ENCODE measurements at places on chromosomes 12 and 14.

DNA sequence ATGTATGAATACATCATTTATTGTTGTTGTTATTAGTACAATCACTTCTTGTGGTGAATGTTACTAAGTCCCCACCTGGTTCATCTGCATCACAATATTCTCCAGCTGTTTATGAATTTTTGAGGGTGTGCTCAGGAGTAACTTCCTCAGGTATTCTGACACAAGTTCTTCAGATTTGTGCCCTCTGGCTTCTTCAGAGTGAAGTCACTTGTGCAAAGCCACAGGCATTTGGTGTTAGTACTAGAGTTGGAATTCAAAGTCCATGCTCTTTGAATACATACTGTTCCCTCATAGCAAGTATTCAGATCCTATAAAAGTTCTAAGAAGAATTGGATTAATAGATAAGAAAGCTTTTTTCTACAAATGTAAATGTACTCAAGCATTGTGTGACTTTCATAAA is 150.3 kb upstream of the AVPR1A start:
- DNase-seq = no peak

DNA sequence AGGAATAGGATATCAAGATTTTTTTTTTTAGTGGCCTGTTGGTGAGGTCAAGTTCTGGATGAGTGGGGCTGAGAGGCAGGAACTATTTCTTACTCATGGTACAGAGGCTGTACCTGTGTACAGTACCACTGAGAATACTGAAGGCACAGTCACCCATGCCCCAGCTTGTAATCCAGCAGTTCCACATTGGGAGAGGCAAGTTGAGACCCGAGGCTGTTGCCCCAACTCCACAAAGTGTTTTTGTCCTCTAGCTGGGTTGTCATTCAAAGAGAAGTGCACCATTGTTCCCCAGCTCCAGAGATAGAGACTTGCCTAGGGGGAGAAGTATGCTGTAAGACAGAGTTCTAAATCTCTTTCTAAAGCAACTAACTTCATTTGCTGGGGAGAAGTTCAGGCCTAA is 38.7 kb downstream of the ARID2 start:
- no peak for DNase-seq

- no peak for DNase-seq
Measured at GRCh38 chr12:12872139-12872933, 19.0 kb upstream of the GPRC5A start.

DNA sequence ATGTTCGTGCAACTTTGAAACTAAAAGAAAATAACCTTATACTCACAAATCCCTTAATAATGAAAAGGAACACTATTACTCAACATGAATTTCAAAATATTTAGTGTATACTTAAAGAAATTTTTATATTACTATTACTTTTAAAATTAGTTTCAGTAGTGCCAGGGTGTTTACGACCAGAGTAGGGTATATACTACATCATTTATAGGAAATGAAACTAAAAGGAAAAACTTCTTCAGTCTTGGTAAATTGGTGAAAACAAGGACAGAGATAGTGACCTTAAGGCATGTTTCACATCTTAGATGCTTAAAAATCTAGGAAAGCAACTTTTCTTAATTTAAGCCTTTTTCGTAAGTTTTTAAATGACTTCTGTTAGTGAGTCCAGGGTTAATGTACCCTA is 4.5 kb downstream of the USP15 start:
- no peak for DNase-seq

DNA sequence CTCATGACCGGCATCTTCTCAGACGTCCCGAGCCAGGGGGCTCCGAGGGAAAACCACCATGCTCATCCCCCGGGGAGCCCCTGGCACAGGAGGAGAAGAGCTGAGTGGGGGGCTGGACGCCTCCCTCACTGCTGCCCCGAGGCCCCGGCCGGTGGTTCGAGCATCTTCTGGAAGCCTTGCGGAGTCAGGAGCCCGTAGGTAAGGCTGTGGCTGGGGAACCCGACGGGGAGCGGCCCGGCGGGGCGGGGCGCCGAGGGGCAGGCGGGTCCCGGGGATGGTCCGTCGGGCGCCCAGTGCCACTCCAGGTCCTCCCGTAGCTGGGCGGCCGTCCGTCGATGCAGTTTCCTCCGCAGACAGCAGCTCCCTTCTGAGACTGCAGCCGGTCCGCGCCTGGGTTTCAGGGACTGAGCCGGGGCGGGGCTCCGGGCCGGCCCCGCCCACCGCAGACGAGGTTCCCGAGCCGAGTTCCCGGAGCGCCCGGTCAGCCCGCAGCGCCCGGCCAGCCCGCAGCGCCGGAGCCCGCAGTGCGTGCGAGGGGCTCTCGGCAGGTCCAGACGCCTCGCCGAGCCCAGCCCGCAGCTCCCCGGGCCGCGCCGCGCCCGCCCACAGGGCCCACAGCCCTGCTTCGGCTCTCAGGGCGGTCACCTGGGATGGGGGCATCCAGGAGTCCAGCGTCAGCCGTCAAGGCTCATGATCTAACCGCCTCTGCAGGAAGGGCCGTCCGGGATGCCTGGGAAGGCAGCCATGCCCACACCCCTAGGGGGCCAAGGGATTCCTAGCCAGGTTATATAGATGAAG is at the start of gene PGF:
PGF (minus strand) TSS at position 369 of the 798 bp plus-strand sequence; CDS start at position 14, 355 bp downstream.
- DNase-seq = peak; percentile 41

DNA sequence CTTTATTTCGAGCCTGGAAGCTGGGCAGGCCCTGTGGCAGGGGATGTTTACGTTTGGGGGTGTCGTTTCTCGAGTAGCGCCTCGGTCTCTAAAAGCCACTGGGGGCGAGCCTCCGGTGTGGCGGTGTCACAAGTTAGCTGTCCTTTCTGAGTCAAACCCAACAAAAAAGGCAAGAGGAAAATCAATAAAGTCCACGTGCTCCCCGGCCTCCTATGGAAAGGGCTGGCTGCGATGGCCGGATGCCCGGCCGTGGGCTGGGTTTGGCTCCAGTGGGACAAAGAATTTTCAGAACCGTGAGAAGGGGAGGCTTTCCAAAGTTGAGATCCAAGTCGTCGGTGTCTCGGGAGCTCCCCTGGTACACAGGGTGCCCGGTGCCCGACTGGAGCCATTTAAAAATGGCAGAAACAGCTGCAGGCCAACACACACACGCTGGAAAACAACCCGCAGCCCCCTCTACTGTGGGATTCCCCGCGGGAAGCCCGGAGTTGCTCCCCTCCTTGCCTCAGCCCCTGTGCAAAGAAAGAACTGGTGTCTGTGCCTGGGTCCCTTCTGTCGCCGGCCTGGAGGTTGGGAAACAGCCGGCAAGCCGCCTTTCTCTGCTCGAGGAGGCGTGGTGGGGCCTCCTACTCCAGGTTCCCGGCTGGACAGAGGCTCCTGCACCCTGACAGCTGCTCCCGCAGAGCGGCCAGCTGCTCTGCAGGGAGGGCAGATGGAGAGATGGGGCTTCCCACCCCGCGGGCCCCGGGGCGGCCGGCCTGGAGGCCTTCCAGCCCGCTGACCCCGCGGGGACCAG is 1.9 kb downstream of the BCL7A start:
- DNase-seq = peak; percentile 53

DNA sequence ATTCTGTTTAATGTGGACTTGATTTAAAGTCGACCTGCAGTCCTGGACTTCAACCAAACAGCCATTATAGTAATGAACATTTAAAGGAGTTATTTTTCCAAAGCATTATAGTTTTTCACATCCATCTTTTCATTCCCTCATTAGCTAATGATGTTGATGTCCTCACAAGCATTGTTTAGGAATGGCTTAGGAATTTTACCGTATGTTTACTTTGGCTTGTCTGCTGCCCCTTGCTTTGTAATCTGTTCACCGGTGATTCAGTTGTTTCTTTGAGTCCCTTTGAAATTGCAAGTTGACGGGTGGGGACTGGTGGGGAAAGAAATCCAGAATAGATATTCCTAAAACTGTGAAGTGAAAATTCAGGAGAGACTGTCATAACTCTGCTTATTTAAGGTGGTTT is 25.4 kb downstream of the PRKCH start:
- no peak for DNase-seq

DNA sequence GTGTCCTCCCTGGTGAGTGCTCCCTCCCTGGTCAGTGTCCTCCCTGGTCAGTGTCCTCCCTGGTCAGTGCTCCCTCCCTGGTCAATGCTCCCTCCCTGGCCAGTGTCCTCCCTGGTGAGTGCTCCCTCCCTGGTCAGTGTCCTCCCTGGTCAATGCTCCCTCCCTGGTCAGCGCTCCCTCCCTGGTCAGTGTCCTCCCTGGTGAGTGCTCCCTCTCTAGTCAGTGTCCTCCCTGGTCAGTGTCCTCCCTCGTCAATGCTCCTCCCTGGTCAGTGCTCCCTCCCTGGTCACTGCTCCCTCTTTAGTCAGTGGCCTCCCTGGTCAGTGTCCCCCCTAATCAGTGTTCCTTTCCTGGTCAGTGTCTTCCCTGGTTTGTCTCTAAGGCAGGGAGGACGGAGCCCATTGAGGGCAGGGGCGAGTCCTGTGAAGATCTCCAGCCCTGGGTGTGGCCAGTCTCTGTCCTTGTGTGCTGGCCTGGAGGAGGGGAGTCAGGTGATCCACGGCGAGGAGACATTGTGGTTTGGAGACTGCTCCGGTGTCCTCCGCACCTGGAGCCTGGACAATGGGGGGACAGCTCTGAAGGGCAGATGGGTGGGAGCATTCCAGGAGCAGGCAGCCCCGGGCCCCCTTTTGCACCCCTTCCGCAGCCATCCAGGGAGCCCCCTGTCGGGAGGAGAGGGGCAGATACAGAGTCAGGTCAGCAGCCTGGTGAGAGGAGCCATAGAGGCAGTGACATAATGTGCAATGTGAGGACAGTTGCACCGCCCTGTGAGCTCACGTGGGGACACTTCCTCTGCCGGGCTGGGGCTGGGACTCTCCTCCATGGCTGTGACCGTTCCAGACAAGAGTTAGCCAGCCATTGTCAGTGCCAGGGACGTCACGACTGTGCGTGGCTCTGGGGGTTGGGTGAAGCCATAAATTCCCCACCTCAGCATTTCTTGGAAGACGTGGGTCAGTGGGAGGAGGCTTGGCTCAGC is 93.4 kb downstream of the ADGRD1 start:
- DNase-seq = no peak

DNA sequence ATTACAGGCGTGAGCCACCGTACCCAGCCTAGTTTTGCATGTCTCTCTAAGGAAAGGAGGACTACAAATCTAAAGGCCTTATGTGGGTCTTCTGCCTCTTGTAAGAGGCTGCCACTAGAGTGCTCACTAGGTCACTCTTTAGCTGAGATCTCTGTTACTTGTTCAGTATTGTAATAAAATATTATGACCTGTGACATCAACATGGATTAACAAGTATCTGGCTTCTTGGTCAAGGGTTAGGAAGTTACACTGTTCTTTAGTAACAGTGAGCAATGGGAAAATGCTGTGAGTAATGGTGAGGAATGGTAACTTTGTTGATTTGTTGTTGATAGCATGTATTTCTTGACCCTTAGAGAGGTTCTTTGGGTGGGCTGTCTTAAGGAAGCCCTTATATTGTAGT is 50.5 kb downstream of the ERC1 start:
- DNase-seq = no peak
